ENCODE measurements at places on chromosomes 2 and 18. TPM values are rescaled to one million over a fixed set of nuclear protein-coding genes. Genes with fewer than 3 reads are reported as not detected.

The UGT1A10 gene
- not detected for polyA plus RNA-seq

The SLC30A3 gene
- polyA plus RNA-seq = 7.3 TPM

The MEMO1 gene
- polyA plus RNA-seq = 37.0 TPM

The KHK gene
- polyA plus RNA-seq = 1.7 TPM

- DNase-seq = peak; percentile 19
Observed at GRCh38 chr2:190093793-190094192, 31.3 kb upstream of the MSTN start.

- DNase-seq = no peak
Observed at GRCh38 chr2:39568561-39569006, 97.1 kb upstream of the TMEM178A start.

GRCh38 chr18:42824178-42824577 lies 291.3 kb downstream of the RIT2 start:
- no peak for DNase-seq

- no peak for DNase-seq
Observed at GRCh38 chr2:229832510-229832898, 89.3 kb downstream of the TRIP12 start.

DNA sequence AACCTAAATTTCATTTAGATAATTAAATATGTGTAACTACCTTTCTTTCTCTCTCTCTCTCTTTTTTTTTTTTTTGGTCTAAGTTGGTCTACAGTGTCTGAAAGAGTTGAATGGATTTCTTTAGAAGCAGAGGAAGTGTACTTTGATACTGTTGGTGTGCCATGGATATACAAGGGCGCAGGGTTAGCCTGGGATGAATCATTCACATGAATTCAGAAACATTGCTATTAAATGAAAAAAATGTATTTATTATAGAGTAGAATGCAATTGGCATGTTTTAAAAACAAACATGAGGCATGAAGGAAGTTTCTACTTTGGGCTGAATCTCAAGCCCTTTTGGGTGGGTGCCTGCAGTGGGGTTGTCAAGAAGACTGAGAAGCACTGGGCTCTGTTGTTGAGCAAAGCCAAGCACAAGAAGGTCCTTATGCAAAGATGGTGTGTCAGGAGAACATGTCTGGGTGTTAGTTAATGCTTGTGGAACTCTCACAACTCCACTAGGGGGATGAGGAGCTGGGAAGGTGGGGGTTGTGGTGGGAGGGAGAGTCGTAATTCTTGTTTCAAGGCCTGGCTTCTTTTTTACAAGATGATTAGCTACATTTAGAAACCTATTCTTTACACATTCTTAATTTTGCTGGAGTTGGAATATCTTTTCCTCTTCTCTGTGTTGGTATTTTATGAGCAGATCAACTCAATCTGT lies 57.9 kb downstream of the LYPD6 start:
- DNase-seq = no peak

- DNase-seq = peak; percentile 61
Observed at GRCh38 chr2:72035518-72036172, 112.0 kb downstream of the CYP26B1 start.

DNA sequence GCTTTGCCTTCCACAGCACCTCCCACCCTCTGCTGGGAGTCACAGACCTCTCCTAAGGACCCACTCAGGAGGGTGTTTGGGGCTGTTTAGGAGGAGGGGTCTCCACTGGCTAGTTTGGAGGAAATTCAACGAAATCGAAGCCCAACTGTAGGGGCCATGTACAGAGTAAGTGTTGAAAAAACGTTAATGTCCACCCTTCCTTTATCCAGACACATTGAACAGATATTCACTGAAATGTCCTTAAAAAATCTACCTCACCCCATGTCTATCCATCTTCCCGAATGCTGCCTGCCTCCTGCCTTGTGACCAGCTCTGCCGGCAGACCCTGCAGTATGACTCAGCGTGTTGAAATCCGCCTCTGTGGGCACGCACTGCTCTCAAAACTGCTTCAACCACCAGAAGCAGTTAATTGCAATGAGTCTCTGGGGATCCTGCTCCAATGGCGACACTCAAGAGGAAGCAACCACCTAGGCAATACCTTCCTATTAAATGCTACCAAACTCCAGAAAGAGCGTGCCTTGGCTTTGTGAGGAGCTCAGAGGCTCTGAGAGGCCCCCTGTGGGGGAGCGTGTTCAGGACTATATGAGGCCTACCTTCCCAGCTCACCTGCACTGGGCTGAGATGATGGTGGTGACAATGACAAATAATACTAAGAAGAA lies 61.4 kb upstream of the RTN4 start:
- DNase-seq = peak; percentile 81

GRCh38 chr2:62884514-62884913 lies 166.1 kb upstream of the OTX1 start:
- no peak for DNase-seq

- DNase-seq = no peak
Observed at GRCh38 chr18:11794195-11794594, 57.0 kb upstream of the CHMP1B start.

- DNase-seq = no peak
Observed at GRCh38 chr18:10114717-10115463, 201.1 kb downstream of the VAPA start.

DNA sequence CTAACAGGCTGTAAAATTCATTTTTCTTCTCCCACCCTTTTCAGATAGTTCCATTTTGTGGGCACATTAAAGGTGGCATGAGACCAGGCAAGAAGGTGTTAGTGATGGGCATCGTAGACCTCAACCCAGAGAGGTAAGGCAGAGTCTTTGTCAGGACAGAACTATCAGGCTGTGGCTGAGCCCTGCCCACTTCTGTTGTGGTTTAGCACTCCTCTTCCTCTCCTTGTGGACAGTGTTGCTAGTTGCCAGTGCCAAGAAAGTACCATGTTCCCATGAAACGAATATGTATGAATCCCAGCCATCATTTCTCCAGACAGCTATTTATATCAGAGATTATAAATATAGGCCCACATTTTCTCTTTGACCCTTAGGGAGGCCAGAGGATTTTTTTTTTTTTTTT lies 1.6 kb downstream of the LGALSL start:
- no peak for DNase-seq

GRCh38 chr2:171460537-171460936 lies 26.5 kb downstream of the DCAF17 start:
- no peak for DNase-seq

Measured in right cardiac atrium (tissue), 5 donors.